ENCODE measurements at places on chromosomes 1 and 21.

- no peak for DNase-seq
Observed at GRCh38 chr1:21762022-21762404, 20.9 kb downstream of the USP48 start.

GRCh38 chr1:93701629-93702028 is 20.0 kb upstream of the BCAR3 start:
- no peak for DNase-seq

GRCh38 chr1:153431427-153431826 is 15.1 kb downstream of the S100A7A start:
- no peak for DNase-seq

DNA sequence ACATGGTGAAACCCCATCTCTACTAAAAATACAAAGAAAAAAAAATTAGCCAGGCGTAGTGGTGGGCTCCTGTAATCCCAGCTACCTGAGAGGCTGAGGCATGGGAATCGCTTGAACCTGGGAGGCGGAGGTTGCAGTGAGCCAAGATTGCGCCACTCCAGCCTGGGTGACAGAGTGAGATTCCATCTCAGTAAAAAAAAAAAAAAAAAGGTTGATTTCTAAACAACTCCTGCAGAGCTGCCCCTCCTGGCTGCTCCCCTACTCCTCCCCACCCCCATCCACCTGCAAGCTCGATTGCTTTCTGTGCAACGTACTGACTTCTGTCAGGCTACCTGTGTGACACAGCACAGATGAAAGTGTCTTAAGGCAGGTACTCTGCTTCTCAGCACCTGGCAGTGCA is 13.3 kb downstream of the ETV3L start:
- no peak for DNase-seq

DNA sequence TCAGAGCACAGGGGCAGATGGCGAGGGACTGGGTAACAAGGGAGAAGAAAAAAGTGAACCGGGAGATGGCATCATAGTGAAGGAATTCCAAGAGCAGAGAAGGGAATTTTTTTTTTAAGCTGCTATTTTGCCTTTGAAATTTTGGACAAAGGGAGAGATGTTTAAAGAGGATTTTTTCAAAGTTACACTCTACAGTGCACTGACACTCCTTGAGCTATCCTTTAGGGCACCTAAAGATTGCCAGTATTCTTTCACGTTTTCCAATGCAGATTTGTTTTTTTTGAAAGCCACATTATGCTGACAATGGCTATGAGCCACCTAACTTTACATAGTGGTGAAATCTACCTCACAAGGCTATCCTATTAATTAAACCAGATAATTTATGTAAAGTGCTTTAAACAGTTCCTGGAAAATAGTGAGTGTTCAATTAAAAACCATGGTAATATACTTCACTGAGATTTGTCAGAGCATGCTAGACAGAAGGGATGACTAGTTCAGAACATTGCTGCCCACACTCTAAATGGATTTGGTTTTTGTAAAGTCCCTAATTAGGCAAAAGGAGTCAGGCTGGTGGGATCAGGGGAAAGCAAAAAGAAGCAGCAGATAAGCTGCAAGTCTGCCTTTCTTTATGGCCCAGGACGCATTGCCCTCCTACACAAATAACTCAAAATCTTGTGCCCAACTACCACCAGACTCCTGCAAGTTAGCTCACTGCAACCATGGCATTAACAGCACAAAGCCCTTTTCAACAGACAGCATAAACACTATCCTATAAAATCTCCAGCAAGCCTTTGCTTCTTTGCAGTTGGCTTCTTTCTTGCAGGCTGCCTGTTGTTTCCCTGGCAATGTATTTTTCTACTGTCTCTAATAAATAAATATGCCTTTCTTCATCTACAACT is 53.9 kb downstream of the PRDX6 start:
- DNase-seq: no peak

DNA sequence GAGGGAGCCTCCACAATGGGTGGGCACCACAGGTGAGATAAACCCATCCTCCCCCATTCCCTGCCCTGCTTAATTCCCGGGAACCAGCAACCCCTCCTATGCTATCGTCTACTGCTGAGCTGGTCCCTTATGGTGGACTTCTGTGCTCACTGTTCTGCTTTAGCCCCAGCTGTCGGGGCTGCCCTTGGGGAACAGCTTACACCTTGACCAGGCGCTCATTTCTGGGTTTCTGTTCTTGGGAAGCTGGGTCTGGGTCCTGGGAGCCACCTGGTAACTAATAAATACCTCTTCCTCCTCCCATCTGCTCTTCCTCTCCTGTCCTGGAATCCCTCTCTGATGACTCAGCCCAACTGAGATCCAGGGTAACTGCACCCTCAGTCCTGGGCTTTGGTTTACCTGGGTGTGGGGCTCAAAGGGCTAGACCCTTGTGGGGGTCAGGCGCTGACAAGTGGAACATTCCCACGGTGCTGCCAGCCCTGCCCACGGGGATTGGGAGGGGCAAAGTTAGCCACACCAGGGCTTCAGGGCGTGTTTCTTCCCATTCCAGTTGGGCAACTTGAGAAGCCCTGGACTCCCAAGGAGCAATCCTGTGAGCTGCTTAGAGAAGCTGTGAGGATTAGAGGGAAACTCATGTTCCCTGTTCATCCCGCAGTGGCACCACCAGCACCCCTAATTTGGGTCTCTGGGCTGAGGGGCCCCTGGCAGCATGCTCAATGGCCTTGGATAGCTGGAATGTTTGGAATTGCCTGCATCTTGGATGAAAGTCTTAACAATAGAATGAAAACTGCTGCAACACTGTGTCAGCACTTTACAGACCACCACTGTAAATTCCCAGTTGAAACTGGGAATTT is 1.6 kb downstream of the PCAT6 start:
- DNase-seq: no peak

- DNase-seq: no peak
Observed at GRCh38 chr21:31874812-31875212, 2.0 kb downstream of the HUNK start.

DNA sequence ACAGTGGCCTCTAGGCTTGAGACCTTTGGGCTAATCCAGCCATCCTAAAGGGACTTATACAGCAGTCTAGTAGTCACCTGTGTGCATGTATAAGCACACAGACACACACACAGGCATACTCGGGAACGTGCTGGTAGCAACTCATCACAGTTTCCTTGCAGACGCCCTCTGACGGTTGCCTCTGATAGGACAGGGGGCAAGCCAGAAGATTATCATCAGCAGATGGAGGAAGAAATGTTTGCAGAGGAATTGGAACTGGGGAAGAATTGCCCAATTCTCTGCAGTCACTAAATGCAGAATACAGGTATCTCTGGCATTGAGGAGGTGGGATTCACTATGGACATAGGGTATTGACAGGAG is 222.2 kb downstream of the C1orf94 start:
- no peak for DNase-seq

DNA sequence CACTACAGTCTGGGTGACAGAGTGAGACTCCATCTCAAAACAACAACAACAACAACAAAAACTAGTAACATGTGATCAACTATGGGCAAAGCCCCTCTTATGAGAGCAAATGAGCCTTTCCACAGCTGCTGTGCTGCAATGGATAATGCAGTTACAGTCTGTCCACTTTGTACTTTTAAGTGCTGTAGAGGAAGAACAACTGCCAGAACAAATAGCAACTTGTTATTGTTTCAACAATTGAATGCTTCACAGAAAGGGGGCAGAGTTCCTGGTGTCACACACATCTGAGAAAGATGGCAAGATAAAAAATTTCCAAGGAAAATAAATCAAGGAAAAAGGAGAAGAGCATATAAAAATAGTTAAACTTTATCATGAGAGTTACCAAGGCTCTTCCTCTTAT is 243.6 kb upstream of the DMRTA2 start:
- no peak for DNase-seq

DNA sequence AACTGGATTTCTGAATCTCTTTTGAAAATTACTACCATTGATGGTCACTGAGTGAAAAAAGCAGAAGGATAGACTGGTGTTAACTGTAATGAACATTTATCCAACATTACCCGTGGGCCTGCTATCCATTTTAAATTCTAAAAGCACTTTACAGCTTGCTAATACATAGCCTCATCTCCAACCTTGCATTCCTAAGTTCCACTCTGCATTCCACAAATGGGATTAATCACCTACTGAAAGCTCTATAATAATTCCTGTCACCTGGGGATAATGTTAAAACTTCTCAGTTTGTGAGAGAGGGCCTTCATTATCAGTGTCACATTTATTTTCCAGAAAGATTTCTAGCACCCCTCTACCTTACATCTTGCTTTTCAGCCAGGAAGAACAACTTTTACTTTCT is 38.2 kb downstream of the PTPRC start:
- DNase-seq: no peak

DNA sequence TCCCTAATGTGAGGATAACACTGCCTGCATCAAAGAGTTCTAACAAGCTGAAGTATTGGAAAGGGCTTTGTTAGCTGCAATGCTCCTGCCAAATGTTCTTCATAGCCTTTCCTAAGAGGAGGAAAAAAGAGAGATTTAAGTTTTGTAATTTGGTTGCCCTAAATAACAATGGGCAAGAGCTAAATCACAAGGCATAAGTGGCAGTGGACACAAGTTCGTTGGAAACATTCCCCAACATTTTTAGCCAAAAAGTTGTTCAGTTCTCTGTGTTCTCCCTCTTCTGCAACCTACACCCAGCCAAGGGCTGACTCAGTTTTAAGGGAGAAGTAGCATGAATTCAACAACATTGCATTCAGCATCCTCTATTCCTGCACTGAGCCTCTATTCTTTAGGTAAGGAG is 2.6 kb upstream of the UQCRHL start:
- DNase-seq: no peak

GRCh38 chr1:174535207-174535606 is 87.4 kb downstream of the GPR52 start:
- no peak for DNase-seq

DNA sequence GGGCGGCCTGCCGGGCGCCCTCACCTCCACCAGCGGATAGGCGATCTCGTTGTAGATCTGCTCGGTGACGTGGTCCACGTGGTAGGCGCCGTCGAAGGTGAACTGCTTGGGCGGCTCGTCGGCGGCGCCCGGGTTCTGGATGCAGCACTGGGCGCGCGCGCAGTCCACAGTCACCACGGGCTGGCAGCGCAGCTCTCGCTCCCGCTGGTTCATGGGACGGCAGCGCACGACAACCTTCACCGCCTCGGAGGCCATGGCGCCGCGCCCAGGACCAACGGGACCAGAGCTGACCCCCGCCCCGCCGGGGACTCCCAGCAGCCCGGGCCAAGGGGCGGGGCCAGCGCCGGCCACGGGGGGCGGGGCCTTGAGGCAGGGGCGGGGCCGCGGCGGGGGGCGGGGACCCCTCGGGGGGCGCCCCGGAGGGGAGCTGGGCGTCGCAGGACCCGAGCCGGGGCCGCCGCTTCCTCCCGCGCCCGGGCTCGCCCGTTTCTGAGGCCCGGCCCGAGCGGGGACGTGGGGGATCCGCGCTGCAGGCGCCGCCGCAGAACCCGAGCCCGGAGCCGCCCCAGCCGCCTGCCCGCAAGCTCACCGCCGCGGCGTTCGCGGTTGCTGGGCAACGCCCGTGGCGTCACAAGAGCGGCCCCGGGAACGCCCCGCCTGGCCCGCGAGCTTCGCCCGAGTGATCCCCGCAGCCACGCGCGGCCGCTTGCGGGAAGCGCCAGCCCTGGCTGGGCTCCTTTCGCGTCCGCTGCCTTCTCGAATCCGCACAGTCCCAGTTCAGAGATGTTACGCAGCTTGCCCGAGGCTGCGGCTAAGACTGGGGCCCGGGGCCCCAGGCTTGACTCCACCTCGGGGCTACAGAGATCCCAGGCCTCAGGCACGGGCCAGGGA is at the start of gene KIF17:
TSS of gene KIF17 (minus strand) at position 556 of the 891 bp plus-strand sequence. CDS start at position 255, 301 bp downstream.
- DNase-seq: no peak

DNA sequence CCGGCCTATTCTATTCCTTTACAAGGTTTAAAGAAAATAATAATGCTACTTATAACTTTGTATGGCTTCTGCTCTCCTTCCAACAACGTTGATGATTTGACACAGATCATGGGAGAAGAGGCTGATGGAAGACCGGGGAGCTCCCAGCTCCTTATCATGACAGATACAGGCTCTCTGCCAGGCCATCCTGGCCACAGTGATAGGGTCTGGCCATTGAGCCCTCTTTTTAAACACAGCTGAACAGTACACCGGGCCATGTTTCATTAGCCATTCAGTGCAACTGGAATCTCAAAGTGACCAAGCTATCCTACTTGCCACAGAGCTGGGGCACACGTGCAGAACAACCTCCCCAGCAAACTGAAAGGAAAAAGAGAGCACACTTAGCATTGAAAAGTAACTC is 34.9 kb downstream of the DNAJC11 start:
- DNase-seq: no peak

GRCh38 chr1:44531785-44532566 is 126.9 kb downstream of the RNF220 start:
- no peak for DNase-seq

DNA sequence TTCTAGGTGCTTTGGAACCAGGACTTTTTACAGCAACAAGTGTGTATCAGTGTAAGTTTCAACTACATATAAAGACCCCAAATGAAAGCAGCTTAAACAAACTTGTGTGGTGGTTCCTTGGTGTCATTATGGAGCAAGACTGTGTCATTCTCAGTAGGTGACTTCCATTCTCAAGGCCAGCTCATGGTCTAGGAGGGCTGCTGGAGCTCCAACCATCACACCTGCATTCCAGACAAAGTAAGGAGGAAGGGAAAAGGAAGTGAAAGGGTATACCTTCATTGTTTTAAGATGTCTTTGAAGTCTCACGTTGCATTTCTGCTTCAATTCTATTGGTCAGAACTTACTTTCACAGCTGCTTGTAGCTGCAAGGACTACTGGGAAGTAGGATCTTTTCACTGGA is 188.6 kb downstream of the C1orf94 start:
- no peak for DNase-seq

GRCh38 chr1:176843352-176844297 is 320.9 kb downstream of the ASTN1 start:
- no peak for DNase-seq

- DNase-seq: no peak
Observed at GRCh38 chr1:219041141-219041540, 132.5 kb upstream of the LYPLAL1 start.

GRCh38 chr1:197955486-197956394 is 38.6 kb downstream of the LHX9 start:
- DNase-seq: no peak

GRCh38 chr1:222275001-222275728 is 272.7 kb downstream of the HHIPL2 start:
- no peak for DNase-seq

DNA sequence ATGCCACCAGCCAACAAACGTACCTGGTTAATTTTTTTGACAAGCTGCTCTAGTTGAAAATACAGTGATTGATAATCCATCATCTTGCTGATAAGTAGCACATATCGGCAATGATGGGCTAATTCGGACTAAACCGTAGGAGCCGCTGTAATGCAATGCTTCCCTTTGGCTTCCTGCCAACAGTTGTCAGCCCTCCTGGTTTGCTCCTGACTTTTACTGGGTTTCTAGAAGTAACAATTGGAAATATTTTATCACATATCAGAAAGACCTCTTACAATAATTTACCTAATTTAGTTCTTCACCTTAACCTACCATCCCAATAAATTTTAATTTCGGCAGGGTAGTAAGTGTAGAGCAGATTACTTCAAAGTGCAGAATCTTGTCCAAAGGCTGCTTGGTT is 148.5 kb downstream of the DHRS3 start:
- DNase-seq: no peak

- no peak for DNase-seq
Observed at GRCh38 chr1:217892750-217893149, 261.6 kb downstream of the SPATA17 start.

- no peak for DNase-seq
Observed at GRCh38 chr21:44058652-44058964, 46.5 kb downstream of the TRAPPC10 start.

Measured in NCI-H1436 treated with DMSO at 0.1 percent for 48 hours (cell line).